ENCODE measurements at places on chromosomes 2 and 18. TPM values are rescaled to one million over a fixed set of nuclear protein-coding genes. Genes with fewer than 3 reads are reported as not detected.

- no peak for DNase-seq
These were observed 61.6 kb upstream of the CXCR4 start for GRCh38 chr2:136179602-136179975.

DNA sequence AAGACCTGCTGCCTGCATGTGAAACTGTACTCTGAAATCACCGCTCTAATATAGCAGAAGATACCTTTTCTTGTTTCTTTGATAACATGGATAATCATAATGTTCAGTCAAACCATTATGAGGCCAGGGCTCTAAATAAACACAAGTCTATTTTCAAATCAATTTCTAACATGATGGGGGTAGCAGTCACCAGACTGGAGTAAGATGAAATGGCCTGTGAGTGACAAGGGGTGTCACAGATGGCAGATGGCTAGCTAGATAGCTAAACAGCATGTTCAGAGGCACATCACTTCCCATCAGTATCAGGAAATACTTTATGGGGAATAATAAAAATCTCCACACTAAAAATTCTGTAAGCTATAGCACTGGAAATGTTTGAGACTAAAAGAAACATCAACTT, 14.0 kb downstream of the MBD2 start:
- no peak for DNase-seq

DNA sequence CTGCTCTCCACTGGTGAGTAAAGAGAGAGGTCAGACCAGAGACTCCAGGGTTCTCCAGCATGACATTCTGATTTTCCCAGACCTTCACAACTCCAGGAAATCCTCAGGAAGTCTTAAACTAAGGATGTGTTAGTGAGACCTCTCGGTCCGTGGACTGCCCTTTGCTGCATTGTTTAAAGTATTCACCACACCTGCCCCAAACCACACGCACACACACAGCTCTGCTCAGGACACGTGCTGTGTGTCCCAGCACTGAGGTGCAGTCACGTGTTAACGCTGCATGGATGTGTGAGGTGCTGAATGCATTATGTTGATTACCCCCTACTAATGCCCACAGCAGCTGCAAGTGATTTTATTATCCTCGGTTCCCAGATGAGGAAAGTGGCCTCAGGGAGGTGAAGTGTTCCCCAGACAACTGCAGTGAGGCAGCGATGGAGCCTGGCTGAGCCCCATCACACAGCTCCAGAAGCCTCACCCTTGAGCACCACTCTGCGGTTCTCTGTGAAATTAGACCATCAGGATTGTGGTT, 68.4 kb downstream of the TRAPPC12 start:
- no peak for DNase-seq

GRCh38 chr2:36287363-36288275, 68.0 kb upstream of the CRIM1 start:
- DNase-seq, result no peak

DNA sequence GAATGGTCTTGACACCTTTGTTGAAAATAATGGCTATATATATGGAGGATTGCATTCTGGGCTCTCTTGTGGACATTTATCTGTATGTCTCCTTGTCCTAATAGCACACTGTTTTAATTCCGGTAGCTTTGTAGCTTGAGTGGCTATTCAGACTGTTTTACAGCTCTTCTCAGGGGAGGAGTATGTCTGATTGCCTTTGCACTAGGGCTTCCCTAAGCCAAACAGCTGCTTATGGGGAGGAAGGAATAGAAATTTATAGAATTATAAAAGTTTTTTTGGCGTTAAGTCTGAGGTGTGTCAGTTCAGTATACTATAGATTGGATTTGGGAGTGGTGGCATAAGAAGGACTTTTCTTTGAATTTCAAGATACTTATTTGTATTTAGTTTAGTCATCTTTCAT, 12.6 kb downstream of the SEH1L start:
- DNase-seq, result no peak

MIB1 gene
- total RNA-seq, result 21.3 TPM

GRCh38 chr2:68292108-68292710, 27.5 kb downstream of the CNRIP1 start:
- no peak for DNase-seq

CKAP2L gene
- 0.05 TPM for total RNA-seq

GRCh38 chr2:212028798-212029394, 509.7 kb downstream of the ERBB4 start:
- no peak for DNase-seq

LAMA3 gene
- 1.9 TPM for total RNA-seq

EIF5B gene
- 94.3 TPM for total RNA-seq

DNA sequence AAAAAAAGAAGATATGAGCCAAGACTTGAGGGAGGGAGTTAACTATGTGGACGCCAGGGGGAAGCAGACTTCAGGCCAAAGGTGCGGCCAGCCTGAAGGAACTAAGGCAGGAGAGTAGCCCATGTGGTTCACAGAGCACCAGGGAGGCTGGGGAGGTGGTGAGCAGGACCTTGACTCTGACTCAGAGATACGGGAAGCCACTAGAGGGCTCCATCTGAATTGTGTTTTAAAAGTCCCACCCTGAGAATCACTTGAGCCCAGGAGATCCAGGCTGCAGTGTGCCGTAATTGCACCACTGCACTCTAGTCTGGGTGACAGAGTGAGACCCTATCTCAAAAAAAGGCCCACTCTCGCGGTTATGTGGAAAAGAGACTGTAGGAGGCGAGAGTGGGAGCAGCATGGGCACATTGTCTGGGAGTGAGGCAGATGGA, 12.3 kb downstream of the CEP192 start:
- DNase-seq, result no peak

- no peak for DNase-seq
These were observed 110.9 kb upstream of the RMP24 start for GRCh38 chr18:35861367-35862118.
